IMR-90 (cell line): ENCODE measurements at places on chromosomes 16 and 17. TPM values are rescaled to one million over a fixed set of nuclear protein-coding genes. Genes with fewer than 3 reads are reported as not detected.

Gene G6PC1
- total RNA-seq, result not detected in 2 replicates

Gene TMC5
- not detected in 2 replicates for total RNA-seq

Gene CD300LB
- not detected in 2 replicates for total RNA-seq

Gene LGALS9B
- not detected in 2 replicates for total RNA-seq

Gene SCN4A
- total RNA-seq, result not detected in 2 replicates

Gene PHF12
- 25.6 and 26.7 TPM in 2 replicates for total RNA-seq

Gene ADCY9
- total RNA-seq, result 5.4 and 5.6 TPM in 2 replicates

Gene NPLOC4
- 66.1 and 70.4 TPM in 2 replicates for total RNA-seq

Gene DLX3
- total RNA-seq, result not detected in 2 replicates

Gene HAS3
- total RNA-seq, result 0.28 and 0.36 TPM in 2 replicates

Gene PTX4
- not detected in 2 replicates for total RNA-seq

Gene ARHGAP44
- 0.54 and 1.1 TPM in 2 replicates for total RNA-seq

Gene DNAH9
- total RNA-seq, result not detected in 2 replicates

Gene DRC7
- total RNA-seq, result not detected in 2 replicates

Gene HS3ST3B1
- 4.3 and 5.8 TPM in 2 replicates for total RNA-seq

Gene PROCA1
- total RNA-seq, result 0.28 and 0.36 TPM in 2 replicates

Gene ADORA2B
- total RNA-seq, result 5.2 and 5.8 TPM in 2 replicates

Gene HEATR9
- not detected in 2 replicates for total RNA-seq

Gene PRSS33
- total RNA-seq, result not detected in 2 replicates

Gene ANKRD40
- total RNA-seq, result 35.8 and 38.9 TPM in 2 replicates
